ENCODE measurements at places on chromosomes 2 and 18.

- no peak for DNase-seq
Observed at GRCh38 chr18:9536354-9537152, 61.2 kb downstream of the RALBP1 start.

GRCh38 chr18:52343138-52343537 is 3.1 kb downstream of the DCC start:
- DNase-seq: no peak

DNA sequence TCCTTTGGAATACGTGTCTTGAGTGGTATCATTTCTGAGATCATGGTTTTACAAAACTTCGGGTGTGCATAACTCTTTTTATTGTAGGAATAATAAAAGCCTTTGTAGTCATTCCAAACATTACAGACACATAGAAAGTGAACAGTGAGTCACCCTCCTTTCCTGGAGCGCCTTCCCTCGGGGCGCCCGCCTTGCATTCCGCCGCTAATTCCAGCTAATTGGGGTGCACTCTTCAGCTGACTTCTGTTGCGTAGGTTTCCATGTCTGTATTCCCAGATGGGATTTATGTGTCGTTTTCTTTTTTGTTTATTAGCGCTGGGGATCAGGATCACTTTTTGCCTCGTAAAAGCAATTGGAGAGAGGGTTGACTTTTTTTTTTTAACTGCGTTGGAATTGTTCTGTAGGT is 18.7 kb downstream of the SH3BP4 start:
- peak; percentile 12 for DNase-seq

GRCh38 chr2:28321426-28321825 is 71.2 kb upstream of the FOSL2 start:
- no peak for DNase-seq

DNA sequence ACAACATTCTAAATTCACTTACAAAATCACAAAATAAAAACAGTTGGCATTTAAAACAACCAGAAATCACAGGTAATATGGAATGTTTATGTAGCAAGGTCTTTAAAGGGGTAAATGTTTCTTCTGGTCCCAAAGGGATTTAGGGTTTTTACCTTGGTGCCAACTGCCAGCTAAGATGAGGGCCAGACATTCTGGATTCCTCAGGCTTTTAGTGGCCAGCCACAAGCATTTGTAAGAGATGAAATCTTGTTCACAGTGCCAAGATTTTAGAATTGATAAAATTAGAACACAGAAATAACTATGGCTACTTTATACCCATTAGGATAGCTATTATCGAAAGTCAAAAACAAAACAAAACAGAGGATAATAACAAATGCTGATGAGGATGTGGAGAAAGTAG is 60.4 kb upstream of the CDKL4 start:
- no peak for DNase-seq

- no peak for DNase-seq
Observed at GRCh38 chr2:217638031-217638430, 364.8 kb downstream of the TNS1 start.

DNA sequence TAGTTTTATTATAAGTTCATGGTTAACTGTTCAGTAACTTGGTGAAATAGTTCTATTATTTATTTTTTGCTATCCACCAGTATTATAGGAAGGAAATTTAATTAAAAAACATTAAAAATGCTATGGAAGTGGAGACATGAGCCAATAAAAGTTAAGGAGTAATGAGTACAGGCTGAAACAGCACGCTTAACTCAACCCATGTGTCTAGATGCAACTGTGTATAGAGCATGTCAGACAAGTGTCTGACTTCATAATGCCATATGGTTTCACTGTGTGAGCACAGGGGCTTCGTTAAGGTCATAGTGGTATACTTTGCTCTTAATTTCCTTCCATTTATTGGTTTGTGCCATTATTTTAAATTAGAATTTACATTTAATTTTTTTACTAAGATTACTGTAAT is 566.8 kb upstream of the NRP2 start:
- DNase-seq: no peak
